ENCODE measurements at places on chromosomes 7 and 10. TPM values are rescaled to one million over a fixed set of nuclear protein-coding genes. Genes with fewer than 3 reads are reported as not detected.

- DNase-seq = peak; percentile 54
Observed at GRCh38 chr7:29921404-29922010, 68.1 kb downstream of the SCRN1 start.

- peak; percentile 79 for DNase-seq
Observed at GRCh38 chr10:27448921-27449320, 55.2 kb upstream of the RAB18 start.

- DNase-seq = peak; percentile 85
Observed at GRCh38 chr7:2172311-2173188, 60.2 kb downstream of the MAD1L1 start.

Gene COL28A1
- total RNA-seq = 0.10 TPM

Gene TCF7L2
- 15.7 TPM for total RNA-seq

DNA sequence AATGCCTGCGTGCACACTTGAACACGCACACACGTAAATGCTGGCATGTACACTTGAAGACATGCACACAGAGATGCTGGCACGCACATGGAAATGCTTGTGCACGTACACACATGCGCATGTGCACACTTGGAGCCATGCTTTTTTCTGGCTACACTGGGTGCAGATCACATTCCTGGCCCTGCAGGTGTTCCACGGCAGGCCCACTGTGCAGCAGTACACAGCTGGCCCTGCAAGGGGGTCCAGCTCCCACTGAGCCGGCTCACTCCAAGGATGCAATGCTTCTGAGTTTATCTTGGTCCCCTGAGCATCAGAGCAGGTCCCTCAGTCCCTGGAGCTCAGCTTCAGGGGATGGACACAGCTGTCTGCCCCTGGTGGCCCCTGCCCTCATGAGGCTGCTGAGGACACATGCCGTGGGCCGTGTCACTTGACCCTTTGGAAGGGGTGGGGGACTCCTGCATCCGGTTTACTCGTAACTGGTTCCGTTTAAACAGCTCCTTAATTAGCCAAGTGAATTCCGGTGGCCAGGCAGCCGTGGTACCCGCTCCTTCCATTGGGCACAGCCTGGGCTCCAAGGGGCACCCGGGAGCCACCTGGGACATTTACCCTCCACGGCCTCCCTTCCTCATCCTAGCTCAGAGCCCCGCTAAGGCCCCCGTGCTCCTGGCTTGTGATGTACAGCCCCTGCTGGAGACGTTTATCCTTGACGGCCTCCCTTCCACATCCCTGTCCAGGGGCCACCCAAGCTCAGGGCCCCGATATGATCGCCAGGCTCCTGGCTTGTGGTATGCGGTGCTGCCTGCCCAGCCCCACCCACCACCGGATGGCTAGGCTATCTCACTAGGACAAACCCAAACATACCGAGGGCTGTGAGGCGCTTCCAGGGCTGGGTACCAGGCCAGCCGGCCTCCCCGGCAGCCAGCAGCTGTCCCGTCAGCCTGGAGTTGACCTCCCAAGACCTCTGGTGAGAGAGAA, 39.5 kb upstream of the DPYSL4 start:
- no peak for DNase-seq

DNA sequence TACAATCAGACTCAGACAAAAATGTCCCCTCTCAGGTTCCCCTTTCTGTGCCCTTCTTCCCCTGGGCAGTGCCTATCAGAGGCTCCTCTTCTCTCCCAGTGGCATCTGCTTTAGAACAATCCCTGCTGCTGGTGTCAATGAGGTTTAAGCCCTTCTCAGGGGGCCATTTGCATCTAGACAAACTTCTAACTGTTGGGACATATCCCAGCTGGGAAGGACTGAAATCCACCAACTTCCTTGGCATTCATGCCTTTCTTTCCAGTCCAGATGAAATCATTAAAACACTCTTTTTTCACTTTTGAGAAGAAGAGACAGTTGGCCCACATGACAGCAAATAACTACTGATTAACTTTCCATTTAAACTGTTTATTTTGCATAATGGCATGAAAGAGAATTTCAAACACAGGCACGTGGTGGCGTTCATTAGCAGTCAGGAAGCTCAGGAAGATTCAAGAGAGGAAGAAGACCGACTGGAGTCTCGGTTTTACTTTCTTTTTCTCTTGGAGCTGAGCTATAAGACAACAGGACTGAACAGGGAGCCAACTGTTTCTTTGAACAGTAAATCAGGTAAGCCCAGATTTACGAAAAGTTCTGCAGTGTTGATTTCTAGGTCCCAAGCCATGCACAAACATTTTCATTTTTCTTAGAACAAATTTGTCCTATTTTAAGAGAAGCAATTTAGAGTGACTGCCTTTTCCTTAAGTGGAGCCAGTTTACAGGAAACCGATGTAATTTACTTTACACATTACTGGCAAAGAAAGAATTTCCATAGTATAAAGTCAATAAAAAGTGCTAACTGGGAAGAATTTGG, at the start of gene GIMAP2:
Gene GIMAP2, plus strand, starts transcription at position 488 of the 811 bp plus-strand sequence. CDS start 1,354 bp downstream, outside the sequence.
- DNase-seq = no peak

Gene MALRD1
- total RNA-seq = not detected

Data from HFFc6 (cell line).